ENCODE measurements at places on chromosomes 12 and 14.

GRCh38 chr14:29735459-29735858 is 192.2 kb downstream of the PRKD1 start:
- DNase-seq = no peak

GRCh38 chr12:58163021-58163420 is 221.7 kb downstream of the ATP23 start:
- DNase-seq = no peak

DNA sequence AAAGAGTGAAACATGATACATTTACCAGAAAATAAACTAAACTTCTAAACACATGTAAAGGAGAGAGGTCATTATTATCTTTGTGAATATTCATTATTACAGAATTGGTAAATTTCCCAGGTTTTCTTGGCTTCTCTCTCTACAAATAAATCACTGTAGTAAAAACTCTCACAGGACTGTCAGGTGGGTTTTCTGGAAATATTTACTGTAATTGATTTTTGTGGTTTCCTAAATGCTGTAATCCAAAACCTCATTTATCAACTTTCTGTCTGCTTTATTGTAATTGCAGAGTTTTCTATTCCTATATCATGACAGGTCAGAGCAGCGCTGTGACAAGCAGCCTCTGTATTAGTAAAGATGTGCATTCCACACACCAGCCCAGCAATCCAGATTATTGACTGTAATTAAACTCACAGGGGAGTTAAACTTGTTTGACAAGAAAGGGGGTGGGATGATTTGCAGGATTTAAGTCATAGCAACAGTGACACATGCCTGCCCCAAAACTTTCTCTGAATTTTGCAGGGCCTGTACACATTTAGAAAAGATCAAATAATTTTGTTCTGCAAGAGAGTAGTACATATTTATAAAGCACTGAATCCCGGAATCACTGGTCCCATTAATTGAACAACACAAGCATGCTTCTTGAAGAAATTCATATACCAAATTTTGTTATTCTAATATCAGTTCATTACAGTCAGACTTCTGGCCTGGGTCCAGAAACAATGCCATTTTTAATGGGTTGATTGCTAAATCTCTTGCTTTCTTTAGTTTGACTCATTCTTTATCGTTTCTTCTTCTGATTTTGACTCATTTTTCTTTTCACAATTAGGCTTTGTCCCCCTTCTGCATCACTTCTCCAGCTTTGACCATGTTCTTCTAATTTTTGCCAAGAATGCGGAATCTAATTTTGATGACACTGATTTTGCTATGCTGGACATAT is 42.2 kb downstream of the PTPRO start:
- peak; percentile 14 for DNase-seq

- DNase-seq = no peak
Observed at GRCh38 chr14:36928432-36928831, 244.0 kb downstream of the SLC25A21 start.

Data from ELF-1 (cell line).